Hematopoietic multipotent progenitor cell (in vitro differentiated cells): ENCODE measurements at places on chromosomes 7 and 10.

DNA sequence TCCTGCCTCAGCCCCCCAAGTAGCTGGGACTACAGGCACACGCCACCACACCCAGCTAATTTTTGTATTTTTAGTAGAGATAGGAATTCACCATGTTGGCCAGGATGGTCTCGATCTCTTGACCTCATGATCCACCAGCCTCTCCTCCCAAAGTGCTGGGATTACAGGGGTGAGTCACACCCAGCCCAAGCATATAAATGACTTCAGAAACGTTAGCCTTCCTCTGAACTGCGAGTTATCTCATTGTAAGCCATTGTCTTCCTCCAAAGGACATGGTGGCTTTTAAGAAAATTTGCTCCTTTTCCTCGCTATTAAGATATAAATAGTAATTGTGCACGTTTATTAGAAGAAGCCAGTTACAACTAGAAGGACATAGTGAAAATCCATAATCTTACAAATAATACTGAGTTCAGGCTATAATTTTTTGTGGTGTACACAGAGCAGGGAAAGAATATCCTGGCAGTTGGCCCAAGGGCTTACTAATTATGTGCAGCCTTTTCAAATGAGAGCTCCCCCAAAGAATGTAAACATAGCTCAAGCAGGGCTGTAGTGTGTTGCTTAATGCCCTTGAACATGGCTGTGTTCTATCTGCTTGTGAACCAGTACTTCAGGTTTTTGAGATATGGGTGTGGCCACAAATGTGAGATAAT, 495.8 kb downstream of the PARD3 start:
- no peak for DNase-seq

DNA sequence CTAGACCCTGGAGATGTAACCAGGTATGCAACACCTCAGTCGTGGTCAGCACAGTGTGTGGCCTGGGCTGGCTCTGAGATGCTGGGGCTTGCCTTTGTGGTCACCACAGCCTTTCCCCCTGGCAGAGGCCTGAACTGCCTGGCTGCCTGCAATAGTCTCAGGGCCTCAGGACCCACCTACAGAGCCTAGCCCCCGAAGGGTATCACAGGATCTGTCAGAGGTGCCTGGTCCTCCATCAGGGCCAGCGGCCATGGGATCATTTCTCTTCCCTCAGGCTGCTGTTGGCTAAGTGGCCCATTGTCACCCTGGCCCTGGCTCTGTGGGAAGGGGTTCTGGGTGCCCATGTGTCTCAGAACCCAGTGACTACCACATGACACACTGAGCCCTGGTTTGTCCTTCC, 141.6 kb downstream of the CYP26A1 start:
- DNase-seq = no peak

DNA sequence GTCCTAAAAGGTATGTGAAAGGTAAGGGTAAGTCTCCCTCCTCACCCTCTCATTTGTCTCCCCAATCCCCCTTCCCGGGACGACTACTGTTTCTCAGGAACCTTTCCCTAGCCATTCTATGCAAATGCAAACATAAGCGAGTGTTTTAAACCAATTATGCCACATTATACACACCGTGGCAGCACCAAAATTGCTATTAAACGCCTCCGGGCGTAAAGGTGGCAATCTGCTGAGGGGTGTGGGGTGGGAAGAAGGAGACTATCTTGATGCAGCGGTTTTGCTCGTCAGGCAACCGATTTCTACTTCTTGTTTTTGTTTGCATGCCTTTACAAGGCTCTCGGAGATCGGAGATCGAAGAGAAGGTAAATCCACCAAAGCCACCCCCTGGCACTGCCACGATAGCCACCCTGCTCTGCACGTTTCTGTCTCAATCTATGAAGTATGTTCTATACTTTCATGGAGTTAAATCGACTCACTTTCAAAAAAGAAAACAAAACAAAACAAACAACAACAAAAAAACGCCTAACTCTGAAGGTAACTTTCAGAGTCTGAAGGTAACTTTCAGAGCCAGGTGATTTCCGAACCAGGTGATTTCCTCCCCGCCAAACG, 46.0 kb upstream of the CDK1 start:
- DNase-seq = peak; percentile 58

DNA sequence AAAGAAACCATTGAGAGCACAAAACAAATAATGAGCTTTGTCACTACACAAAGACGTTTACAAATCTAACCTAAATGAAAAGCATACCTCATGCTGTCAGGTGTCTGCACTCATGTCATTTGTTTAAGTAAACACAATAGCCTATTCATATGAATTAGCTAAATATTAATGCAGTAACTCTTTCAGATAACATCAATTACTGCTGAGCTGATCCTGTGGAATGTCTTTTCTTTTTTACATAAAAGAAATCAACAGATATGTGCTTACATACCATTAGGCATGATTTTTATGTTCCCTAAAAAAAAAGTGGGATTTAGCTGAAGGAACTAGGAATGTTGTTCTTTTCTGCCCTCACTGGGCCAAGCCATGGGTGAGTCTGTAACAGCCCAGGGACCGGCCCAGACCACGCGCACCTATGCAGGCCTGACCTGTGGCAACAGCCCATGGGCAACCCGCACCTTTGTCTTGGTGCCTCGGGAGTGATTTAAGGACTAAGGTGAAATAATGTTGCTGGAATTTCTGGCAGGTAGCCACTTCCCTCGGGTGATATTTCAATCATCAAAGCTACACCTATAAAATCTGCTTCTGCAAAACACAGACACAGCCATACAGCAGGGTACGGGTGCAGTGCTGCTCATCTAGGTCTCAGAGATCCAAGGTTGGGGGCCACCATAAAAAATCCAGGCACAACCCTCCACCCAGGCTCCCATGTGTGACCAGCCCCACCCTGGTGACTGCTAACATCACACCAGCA, 44.6 kb downstream of the FGFR2 start:
- DNase-seq = no peak

- DNase-seq = no peak
These were observed 10.6 kb downstream of the ZCCHC24 start for GRCh38 chr10:79434821-79435251.

GRCh38 chr10:73398024-73398423, 15.8 kb downstream of the ANXA7 start:
- no peak for DNase-seq

DNA sequence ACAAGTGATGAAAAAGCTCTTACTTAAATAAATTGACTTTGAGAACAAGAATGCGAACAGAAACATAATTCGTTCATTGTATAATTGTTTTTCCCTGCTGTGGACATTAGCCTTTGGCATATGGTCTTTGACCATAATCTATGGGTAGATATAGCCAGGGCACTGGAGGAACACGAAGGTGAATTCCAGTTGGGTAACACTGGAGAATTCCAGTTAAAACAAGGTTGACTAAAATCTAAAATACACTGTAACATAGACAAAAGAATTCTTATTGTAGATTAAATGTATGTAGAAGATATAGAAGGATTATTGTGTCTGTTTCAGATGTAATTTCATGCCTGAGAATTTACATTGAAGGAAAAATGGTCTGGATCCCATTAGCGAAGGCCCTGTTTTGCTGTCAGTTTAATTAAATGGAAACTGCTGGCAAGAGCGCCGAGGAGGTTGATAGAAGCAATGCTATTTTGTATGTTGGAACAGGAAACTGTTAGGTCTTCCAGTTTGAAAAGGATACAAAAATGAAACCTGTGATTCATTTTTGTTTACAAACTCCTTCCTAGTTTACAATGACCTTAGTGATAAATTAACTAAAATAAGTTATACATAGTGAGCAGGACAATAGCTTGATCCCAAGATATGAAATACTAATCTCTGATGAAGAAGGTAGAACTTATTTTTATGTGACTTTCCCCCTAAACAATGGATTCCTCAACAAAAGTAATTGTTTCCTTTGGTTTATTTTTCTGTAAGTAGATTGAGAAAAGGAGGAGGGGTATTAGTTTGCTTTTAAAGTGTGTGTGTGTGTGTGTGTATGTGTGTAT, 68.9 kb downstream of the ARID5B start:
- no peak for DNase-seq

- DNase-seq = peak; percentile 97
These were observed 431.8 kb upstream of the MGMT start for GRCh38 chr10:129035052-129035827.

DNA sequence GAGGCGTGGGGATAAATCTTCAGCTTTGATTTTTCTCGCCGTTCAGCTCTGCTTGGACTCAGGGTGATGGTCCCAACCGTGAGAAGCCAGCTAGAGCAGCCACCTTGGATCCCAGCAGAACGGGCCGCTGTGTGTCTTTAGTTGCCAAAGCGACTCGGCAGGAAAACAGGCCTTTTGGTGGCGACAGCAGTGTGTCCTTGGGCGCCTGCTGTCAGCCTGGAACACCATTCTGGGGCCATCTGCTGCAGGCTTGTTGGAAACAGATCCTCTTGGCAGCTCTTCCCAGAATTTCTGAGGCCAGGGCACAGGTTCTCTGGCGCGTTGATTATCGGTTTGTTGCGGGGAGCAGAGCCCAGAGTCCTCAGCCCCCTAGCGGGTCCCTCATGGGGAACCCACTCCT, 97.6 kb downstream of the CUX1 start:
- no peak for DNase-seq

DNA sequence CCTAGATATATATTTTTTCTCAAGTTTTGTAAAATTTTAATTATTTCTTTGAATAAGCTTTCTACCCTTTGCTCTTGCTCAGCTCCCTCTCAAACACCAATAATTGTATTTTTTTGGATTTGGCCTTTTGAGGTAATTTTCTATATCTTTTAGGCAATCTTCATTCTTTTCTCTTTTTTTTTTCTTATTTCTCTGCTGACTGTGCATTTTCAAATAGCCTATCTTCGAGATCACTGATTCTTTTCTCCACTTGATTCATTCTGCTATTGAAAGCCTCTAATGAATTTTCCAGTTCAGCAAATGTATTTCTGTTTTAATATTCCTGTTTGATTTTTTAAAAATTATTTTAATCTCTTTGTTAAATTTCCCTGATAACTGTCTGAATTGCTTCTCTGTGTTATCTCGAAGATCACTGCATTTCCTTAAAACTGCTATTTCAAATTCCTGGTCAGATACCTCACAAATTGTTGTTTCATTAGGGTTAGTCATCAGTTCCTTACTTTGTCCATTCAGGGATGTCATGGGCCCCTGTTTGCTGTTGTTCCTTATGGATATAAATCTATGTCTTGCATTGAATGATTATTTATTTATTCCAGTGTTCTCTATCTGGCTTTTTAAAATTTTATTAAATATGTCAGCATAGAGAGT, 100.1 kb upstream of the UNC5B start:
- no peak for DNase-seq

GRCh38 chr7:30142710-30143109, 7.9 kb downstream of the MTURN start:
- no peak for DNase-seq

DNA sequence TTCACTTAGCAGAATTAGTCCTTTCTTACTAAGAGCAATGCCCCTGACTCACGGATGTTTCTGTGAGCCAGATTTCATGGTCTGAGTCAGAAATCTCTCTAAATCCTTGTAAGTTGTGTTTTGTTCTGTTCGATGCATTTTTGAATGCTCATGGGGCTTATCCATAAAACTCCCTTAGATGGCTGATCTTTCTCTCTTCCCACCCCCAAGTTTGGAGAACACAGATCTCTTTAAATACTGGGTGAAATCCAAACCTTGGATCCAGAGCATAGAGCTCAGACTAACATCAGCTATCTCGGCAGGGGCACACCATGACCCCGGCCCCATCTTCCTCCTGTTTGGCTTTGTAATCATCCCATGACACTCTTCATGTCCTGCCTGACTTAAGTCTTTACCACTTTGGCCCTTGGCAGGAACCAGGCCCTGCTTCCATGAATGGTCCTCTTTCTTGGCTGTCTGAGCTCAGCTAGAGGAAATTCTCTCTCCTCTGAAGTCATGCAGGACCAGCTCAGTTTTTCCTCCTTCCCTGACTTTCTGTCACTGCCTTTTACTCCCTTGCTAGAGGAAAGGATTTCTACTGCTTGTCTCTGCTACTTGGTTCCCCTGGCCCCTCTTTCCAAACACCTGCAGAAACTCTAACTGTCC, 120.4 kb upstream of the RAB11FIP2 start:
- DNase-seq = no peak

DNA sequence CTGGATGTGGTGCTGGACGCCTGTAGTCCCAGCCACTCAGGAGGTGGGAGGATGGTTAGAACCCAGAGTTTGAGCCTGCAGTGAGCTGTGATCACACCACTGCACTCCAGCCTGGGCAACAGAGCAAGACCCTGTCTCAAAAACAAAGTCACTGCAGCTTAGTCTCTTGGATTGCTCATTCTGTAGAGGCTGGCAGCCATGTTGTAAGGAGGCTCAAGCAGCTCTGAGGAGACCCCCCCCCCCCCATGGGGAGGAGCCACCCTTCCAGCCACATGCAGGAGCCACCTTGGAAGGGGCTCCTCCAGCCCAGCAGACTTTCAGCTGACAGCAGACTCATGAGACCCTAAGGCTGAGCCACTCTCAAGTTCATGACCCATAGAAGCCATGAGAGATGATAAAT, 68.4 kb downstream of the FOXL3 start:
- no peak for DNase-seq

DNA sequence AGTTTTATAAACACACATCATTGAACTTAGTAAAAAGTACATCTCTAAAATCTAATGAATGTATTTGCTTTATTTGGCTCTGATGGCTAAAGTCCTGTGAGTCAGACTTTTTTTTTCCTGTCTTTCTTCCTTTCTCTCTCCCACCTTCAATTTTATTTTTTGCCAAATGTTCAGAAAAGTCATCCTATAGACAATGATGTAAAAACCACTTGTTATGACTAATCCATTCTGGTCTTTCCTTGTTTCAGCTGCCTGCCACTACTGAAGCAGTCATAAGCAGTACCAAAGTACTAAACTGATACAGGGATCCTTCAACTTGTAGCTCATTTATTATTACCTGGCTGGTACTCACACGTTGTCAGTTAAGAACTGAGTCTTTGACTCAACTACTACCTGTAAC, 23.9 kb downstream of the HECTD2 start:
- DNase-seq = no peak

- no peak for DNase-seq
These were observed 9.8 kb upstream of the LAMB1 start for GRCh38 chr7:108012499-108013430.

- DNase-seq = no peak
These were observed 421.4 kb upstream of the AUTS2 start for GRCh38 chr7:69176841-69177240.

- no peak for DNase-seq
These were observed 7.0 kb upstream of the IGFBP1 start for GRCh38 chr7:45881280-45881758.

DNA sequence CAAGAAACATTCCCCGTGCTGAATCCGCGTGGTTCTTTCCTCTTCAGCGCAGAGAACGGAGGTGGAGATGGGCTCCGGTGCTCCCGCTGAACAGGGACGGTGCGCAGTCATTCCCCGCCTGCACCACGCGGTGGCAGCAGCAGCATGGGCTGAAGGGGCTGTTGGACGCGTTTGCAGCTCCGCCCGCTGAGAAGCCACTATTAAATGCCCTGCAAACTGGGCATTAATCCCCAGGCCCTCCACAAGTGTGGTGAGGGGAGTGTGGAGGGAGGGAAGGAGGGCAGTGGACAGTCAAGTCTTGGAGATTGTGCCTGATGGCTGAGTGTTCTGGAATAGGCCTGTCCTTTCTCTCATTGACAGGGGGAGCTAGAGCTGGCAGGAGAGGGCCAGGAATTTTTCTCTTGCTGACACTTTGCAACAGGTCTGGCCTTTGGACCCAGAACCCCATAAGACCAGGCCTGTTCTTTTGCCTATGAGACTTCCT, 240.2 kb upstream of the INHBA start:
- DNase-seq = no peak

GRCh38 chr10:80598084-80598798, 60.5 kb downstream of the SH2D4B start:
- no peak for DNase-seq

- DNase-seq = no peak
These were observed 436.7 kb downstream of the AUTS2 start for GRCh38 chr7:70034999-70035398.

GRCh38 chr10:23280419-23281043, 64.1 kb downstream of the C10orf67 start:
- no peak for DNase-seq
